Kidney epithelial cell (primary cell): ENCODE measurements at places on chromosomes 5 and 9. TPM values are rescaled to one million over a fixed set of nuclear protein-coding genes. Genes with fewer than 3 reads are reported as not detected.

Gene TRIP13
- 7.4 and 10.8 TPM in 2 replicates for total RNA-seq

Gene POMT1
- 27.9 and 29.3 TPM in 2 replicates for total RNA-seq

Gene TRIM36
- 5.0 and 7.9 TPM in 2 replicates for total RNA-seq

Gene NDOR1
- 19.1 and 28.6 TPM in 2 replicates for total RNA-seq

Gene SLC6A7
- not detected in 2 replicates for total RNA-seq

Gene ATP10B
- under 0.01 TPM in 1 of 2 replicates, not detected in the other for total RNA-seq

Gene TTC39B
- 10.6 TPM in 2 replicates for total RNA-seq

Gene INSL4
- total RNA-seq: not detected in 2 replicates
